ENCODE measurements at places on chromosomes 13 and 19. TPM values are rescaled to one million over a fixed set of nuclear protein-coding genes. Genes with fewer than 3 reads are reported as not detected.

- DNase-seq, result no peak
Measured at GRCh38 chr13:100721885-100722512, 47.4 kb upstream of the TMTC4 start.

GRCh38 chr19:30563691-30564090, 191.5 kb downstream of the ZNF536 start:
- DNase-seq, result no peak

DNA sequence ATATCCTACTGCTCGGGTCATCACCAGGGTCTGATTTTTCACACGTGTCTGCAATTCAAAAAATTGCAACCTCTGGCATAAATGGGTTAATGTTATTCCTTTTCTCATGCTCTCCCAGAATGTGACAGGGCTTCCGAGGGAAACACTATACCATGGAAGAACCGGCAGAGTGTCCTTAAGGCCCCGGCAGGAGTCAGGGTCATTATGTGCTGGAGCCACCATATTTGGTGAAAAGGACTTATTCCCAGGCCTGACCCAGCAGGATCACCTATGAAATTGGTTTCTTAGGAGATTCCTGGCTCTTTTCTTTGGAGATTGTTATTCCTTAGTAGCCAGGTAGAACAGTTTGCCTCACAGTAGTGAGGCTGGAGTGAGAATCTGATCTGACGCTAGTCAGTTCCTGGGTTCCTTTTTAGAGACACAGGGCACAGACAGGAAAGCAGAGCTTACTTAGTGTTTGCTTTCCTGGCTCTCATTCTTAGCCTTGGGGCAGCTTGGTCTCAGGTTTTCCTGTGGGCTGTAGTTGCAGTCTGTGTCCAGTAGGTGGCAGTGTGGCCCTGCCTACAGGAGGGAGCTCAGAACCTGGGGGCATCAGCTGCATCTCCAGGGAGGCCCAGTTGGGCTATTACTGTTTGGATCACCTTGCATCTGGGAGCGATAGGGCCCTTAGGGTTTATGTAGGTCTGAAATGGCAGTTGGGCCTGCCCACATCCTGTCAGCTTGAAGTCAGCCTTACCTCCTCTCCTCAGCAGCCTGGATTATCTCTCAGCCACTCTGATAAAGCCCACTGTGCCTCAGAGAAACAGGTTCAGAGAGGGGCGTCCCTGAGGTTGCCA, 12.4 kb downstream of the SNRNP70 start:
- DNase-seq, result no peak

- no peak for DNase-seq
Measured at GRCh38 chr19:32023564-32023832, 321.9 kb upstream of the ZNF507 start.

DNA sequence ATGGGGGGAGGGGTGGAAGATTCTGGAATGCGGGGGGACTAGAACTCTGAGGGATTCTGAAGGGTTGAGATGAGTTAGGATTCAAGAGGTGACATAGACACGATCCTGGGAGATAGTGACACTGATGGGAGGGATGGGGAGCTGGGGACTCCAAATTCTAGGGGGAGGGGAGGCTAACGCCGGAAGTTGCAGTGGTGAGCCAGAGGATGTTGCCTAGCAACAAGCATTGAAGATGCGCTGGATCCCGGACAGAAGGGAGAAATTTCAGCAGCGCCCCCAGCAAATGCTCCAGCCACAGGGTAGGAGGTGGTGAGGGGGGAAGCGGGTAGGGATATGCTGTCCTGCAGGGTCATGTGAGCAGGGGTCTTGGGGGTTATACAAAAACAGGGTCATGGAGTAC, 6.9 kb upstream of the LTBP4 start:
- no peak for DNase-seq

GRCh38 chr13:20160306-20161274, at the start of gene GJA3:
GJA3 (minus strand) TSS chr13:20161052; CDS start chr13:20143288, 17,764 bp downstream.
- DNase-seq, result no peak

GRCh38 chr19:10230861-10231611, at the start of gene S1PR2:
S1PR2 (minus strand) TSS chr19:10231331; CDS start chr19:10224905, 6,426 bp downstream.
- DNase-seq, result no peak

DNA sequence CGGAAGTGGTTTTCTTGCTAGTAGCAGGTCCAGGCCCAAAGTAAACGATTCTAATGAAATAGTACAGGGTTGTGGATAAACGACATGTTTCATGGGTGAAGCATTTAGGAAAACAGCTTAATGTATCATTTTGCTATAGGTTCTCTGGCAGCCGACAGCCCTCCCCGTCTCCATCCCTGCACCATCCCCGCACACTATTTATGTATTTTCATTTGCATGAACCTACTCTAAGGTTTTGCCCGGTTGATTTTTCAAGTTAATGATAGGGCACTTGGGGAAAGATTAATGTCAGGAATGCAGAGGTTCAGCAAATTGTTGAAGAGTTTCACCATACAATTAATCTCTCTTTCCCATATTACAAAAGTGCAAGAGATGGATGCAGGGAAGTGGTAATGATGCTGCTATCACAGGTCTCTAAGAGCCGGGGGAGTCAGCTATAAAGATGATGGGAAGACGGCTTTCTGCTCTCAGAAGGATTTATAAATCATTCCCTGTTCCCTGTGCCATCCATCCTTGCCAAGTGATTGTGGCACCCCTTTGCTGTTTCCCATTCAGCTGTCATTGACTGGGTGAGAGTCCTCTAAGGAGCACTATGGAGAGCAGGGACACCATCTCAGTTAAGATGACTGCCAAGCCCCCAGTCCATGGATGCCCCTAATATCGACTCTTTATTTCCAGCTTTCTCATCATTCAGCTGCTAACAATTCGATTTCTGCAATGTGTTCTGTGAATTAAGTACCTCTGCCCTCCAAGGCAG, 186.3 kb downstream of the IRS2 start:
- no peak for DNase-seq

GRCh38 chr19:6739390-6739882, at the start of gene TRIP10:
TRIP10 (plus strand) TSS chr19:6739680; CDS start chr19:6739762, 82 bp downstream.
- peak; percentile 72 for DNase-seq

- no peak for DNase-seq
Measured at GRCh38 chr13:45490068-45490467, 25.3 kb downstream of the COG3 start.

Gene ZNF223
- polyA plus RNA-seq, result 3.6 TPM

Gene SMARCA4
- 46.0 TPM for polyA plus RNA-seq

Gene SMAD9
- 10.8 TPM for polyA plus RNA-seq

Gene CCDC106
- 17.7 TPM for polyA plus RNA-seq

Gene TGFB1
- 58.9 TPM for polyA plus RNA-seq

Gene TEX26
- not detected for polyA plus RNA-seq

Measured in urinary bladder (tissue), 4 donors.